Activated T-helper 1 cell treated with anti-CD3 and anti-CD28 coated beads, Interleukin-12 subunit alpha, Interleukin-12 subunit beta, Interleukin-2, Interleukin-4 antibody, amounts not matched to agents 30 ng/mL and 10 ng/mL and 1 ng/mL, durations not matched to agents 14 hours and 24 hours and 36 hours (primary cell): ENCODE measurements at places on chromosomes 4 and X. TPM values are rescaled to one million over a fixed set of nuclear protein-coding genes. Genes with fewer than 3 reads are reported as not detected.

GRCh38 chr4:187780070-187780469 lies 215.5 kb upstream of the ZFP42 start:
- DNase-seq = no peak
- no peaks in the 10 kb centered on the region for H3K36me3 ChIP-seq
- no peaks in the 10 kb centered on the region for H3K4me1 ChIP-seq
- H3K27ac ChIP-seq = no peak overlapping the region
- H3K4me3 ChIP-seq = no peak overlapping the region
- no peaks in the 10 kb centered on the region for H3K27me3 ChIP-seq

DNA sequence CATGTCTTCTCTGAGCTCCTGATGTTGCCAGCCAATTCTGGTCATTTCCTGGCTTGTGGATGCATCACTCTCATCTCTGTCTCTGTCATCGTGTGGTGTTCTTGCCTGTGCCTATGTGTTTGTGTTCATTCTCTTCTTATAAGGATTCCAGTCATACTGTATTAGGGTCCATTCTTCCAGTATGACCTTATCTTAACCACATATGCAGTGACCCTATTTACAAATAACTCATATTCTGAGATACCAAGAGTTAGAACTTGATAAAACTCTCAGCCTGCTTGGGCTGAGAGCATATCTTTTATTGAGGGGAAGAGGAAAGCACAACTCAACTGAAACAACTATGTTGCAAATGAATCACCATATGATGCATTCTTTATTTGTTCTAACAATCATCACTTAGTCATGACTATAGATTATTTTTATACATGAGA lies 189.0 kb upstream of the ANXA10 start:
- no peaks in the 10 kb centered on the region for H3K4me1 ChIP-seq
- DNase-seq = no peak
- no peak overlapping the region for H3K27ac ChIP-seq
- no peaks in the 10 kb centered on the region for H3K27me3 ChIP-seq
- H3K36me3 ChIP-seq = no peaks in the 10 kb centered on the region

GRCh38 chr4:21947791-21948346 lies 703 bp downstream of the KCNIP4 start:
- H3K36me3 ChIP-seq = no peaks in the 10 kb centered on the region
- no peak overlapping the region for H3K27ac ChIP-seq
- no peaks in the 10 kb centered on the region for H3K4me1 ChIP-seq
- no peak overlapping the region for H3K4me3 ChIP-seq
- peaks cover 18% of the 10 kb centered on the region for H3K27me3 ChIP-seq

DNA sequence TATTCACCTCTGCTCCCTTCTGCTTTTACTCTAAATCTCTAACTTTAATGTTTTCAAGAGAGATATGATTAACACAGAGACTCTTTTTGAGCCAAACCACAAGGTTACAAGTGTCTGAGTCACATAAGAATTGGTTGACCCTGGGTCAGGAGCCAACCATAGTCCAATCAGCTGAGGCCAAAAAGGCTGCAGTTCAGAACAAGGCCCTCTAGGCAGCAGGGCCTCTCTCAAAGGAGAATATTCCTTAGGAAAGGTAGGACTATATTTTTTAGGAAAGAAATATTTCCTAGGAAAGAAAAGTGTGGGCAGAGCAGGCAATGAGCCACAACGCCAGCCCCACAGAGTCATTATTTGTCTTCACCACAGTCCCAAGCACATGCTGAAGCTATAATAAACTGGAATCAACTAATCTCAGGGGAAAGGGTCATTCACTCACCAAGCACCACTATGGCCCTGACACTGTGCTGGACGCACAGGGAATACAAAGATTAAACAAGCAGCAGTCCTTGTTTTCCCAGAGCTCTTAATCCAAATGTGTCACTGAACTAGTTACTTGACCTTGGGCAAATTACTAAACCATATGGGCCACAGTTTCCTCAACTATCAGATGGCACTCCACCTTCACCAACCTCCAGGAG lies 2.2 kb downstream of the ATP8A1 start:
- peaks cover 45% of the 10 kb centered on the region for H3K4me1 ChIP-seq
- peak overlapping the region; percentile 94 for H3K4me3 ChIP-seq
- no peaks in the 10 kb centered on the region for H3K27me3 ChIP-seq
- DNase-seq = no peak
- H3K27ac ChIP-seq = peak overlapping the region; percentile 92

- DNase-seq = no peak
- no peak overlapping the region for H3K4me3 ChIP-seq
- no peak overlapping the region for H3K27ac ChIP-seq
- no peaks in the 10 kb centered on the region for H3K4me1 ChIP-seq
- H3K27me3 ChIP-seq = no peaks in the 10 kb centered on the region
- H3K36me3 ChIP-seq = no peaks in the 10 kb centered on the region
Measured at GRCh38 chr4:148962539-148963290, 520.5 kb upstream of the NR3C2 start.

DNA sequence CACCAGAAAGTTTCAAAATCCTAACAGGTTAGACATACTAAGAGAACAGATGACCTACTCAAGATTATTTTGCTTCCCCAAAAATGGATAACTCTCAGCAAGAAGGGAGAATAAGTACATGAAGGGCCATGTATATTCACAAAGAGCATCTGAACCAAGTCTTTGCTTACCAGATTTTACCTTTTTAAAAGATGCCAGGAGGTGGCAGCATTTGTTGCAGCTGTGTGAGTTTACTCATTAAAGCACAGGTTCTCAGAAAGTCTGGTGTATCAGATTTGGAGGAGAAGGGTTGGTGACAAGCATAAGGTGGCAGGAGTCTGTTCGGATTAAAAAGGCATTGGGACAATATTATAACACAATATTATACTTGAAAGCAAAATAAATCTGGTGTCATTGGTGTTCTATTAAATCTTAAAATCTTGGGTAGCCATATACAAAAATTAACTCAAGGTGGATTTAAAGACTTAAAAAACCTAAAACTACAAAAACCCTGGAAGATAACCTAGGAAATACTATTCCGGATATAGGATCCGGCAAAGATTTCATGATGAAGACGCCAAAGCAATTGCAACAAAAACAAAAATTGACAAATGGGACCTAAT lies 51.3 kb upstream of the NFKB1 start:
- peaks cover under 1% of the 10 kb centered on the region for H3K27me3 ChIP-seq
- no peaks in the 10 kb centered on the region for H3K36me3 ChIP-seq

GRCh38 chr4:139279760-139280620 lies at the start of gene MGARP:
TSS of gene MGARP (minus strand) at chr4:139280225. CDS start at chr4:139280158, 67 bp downstream.
- peaks cover 7% of the 10 kb centered on the region for H3K36me3 ChIP-seq
- peak within 1 kb of the TSS; percentile 65 for H3K4me3 ChIP-seq
- peaks cover 73% of the 10 kb centered on the region for H3K27me3 ChIP-seq
- peaks cover 13% of the 10 kb centered on the region for H3K4me1 ChIP-seq

- H3K27ac ChIP-seq = peak overlapping the region; percentile 93
- peaks cover 26% of the 10 kb centered on the region for H3K4me1 ChIP-seq
- peaks cover 11% of the 10 kb centered on the region for H3K27me3 ChIP-seq
- H3K36me3 ChIP-seq = no peaks in the 10 kb centered on the region
Measured at GRCh38 chrX:70434352-70434866, 10.2 kb upstream of the DLG3 start.

GRCh38 chr4:16785793-16786527 lies 112.5 kb downstream of the LDB2 start:
- DNase-seq = no peak
- H3K4me1 ChIP-seq = no peaks in the 10 kb centered on the region
- H3K27me3 ChIP-seq = peaks cover 2% of the 10 kb centered on the region
- no peak overlapping the region for H3K27ac ChIP-seq
- H3K4me3 ChIP-seq = no peak overlapping the region

GRCh38 chrX:86021652-86022289 lies 25.6 kb downstream of the CHM start:
- H3K4me3 ChIP-seq = no peak overlapping the region
- peaks cover 8% of the 10 kb centered on the region for H3K36me3 ChIP-seq
- no peaks in the 10 kb centered on the region for H3K27me3 ChIP-seq
- no peak overlapping the region for H3K27ac ChIP-seq
- no peak for DNase-seq

GRCh38 chrX:69615779-69616456 lies at the start of gene EDA:
TSS of gene EDA (plus strand) at chrX:69616113.
- H3K27me3 ChIP-seq = peaks cover 14% of the 10 kb centered on the region
- no peak within 1 kb of the TSS for H3K27ac ChIP-seq
- peaks cover 17% of the 10 kb centered on the region for H3K4me1 ChIP-seq
- H3K4me3 ChIP-seq = peak within 1 kb of the TSS; percentile 77

GRCh38 chrX:72340041-72340440 lies 34.3 kb upstream of the CITED1 start:
- H3K4me3 ChIP-seq = no peak overlapping the region
- H3K4me1 ChIP-seq = no peaks in the 10 kb centered on the region
- DNase-seq = no peak
- H3K36me3 ChIP-seq = peaks cover 2% of the 10 kb centered on the region
- no peaks in the 10 kb centered on the region for H3K27me3 ChIP-seq

GRCh38 chr4:85637778-85638177 lies 162.8 kb downstream of the ARHGAP24 start:
- no peaks in the 10 kb centered on the region for H3K4me1 ChIP-seq
- no peak for DNase-seq
- no peak overlapping the region for H3K27ac ChIP-seq
- no peaks in the 10 kb centered on the region for H3K27me3 ChIP-seq
- no peak overlapping the region for H3K4me3 ChIP-seq
- H3K36me3 ChIP-seq = no peaks in the 10 kb centered on the region

DNA sequence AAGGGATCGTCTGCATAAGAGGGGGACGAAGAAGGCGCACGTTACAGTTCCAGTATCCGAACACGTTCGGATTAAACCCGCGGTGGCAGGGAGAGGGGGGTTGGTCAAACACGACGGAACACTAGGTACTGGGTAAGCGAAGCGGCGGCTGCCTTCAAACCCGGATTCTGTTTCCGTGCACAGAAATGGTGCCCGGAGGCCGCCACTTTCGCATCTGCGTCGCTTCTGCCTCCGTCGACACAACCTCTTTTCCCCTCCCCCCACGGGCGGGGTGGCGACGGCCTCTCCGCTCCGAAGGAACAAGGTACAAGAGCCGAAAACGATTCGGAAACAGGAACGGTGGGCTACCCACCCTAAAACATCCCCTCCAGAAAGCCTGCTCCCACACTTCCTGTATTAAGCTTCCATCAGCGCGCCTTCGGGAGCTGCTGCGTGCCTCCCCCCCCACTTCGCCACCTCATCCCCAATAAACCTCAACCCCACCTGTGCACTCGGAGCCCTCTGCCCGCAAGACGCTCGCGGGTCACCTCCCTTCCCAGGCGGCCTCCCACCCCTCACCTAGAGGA lies 667 bp downstream of the G3BP2 start:
- H3K4me1 ChIP-seq = peaks cover 48% of the 10 kb centered on the region
- peak overlapping the region; percentile 98 for H3K27ac ChIP-seq
- H3K36me3 ChIP-seq = peaks cover 7% of the 10 kb centered on the region
- no peaks in the 10 kb centered on the region for H3K27me3 ChIP-seq
- H3K4me3 ChIP-seq = peak overlapping the region; percentile 96

DNA sequence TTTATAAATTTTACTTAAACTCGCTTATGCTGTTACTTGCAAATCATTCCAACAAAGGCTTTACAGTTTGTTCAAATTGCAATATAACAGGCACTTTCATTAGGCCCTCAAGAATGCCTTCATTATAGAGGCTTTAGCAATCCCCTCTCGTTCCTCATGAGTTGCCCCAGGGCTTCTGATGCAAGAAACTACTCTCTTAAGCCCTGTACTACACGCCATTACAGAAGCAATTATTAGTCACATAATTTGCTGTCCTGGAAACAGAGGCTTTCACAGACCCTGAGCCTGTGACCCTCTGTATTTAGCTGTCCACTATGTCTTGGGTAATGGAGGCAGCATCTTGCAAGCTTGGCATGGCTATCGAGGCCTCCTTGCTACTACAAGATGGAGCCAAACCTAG lies 965.9 kb upstream of the DIAPH2 start:
- H3K27ac ChIP-seq = no peak overlapping the region
- H3K36me3 ChIP-seq = no peaks in the 10 kb centered on the region
- no peaks in the 10 kb centered on the region for H3K4me1 ChIP-seq
- no peak overlapping the region for H3K4me3 ChIP-seq
- H3K27me3 ChIP-seq = no peaks in the 10 kb centered on the region

- no peak overlapping the region for H3K27ac ChIP-seq
- H3K4me1 ChIP-seq = no peaks in the 10 kb centered on the region
- peaks cover 15% of the 10 kb centered on the region for H3K27me3 ChIP-seq
Measured at GRCh38 chr4:37461801-37462200, 217.3 kb downstream of the NWD2 start.

- no peak overlapping the region for H3K27ac ChIP-seq
- peaks cover 7% of the 10 kb centered on the region for H3K36me3 ChIP-seq
- no peak for DNase-seq
- H3K4me3 ChIP-seq = no peak overlapping the region
- peaks cover 2% of the 10 kb centered on the region for H3K27me3 ChIP-seq
Measured at GRCh38 chr4:6087669-6088341, 69.6 kb upstream of the C4orf50 start.

DNA sequence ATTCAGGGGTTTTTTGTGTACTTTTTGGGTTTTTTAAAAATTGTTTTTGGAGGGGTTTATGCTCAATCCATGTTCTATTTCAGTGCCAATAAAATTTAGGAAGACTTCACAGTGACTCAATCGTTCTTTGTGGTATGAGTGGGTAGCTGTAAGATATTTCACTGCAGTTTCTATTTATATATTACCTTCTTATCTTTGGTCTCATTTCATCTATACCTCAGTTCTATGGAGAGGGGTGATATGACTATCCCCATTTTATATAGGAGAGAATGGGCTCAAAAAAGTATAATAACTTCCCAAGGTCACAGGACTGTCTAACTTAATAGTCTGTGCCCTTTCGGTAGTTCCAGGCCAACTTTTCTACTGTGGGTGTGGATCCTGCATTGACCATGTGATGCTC lies 74.4 kb downstream of the MSN start:
- peaks cover 42% of the 10 kb centered on the region for H3K4me1 ChIP-seq
- H3K36me3 ChIP-seq = peaks cover 64% of the 10 kb centered on the region
- DNase-seq = no peak
- peak overlapping the region; percentile 84 for H3K27ac ChIP-seq
- peak overlapping the region; percentile 45 for H3K4me3 ChIP-seq
- H3K27me3 ChIP-seq = no peaks in the 10 kb centered on the region

CD38 gene
- 148 and 152 TPM in 2 replicates for total RNA-seq

CT45A5 gene
- not detected in 2 replicates for total RNA-seq

ETFDH gene
- 19.9 and 21.5 TPM in 2 replicates for total RNA-seq

SLC49A3 gene
- total RNA-seq = 0.81 and 0.88 TPM in 2 replicates

IL2RG gene
- 375 and 397 TPM in 2 replicates for total RNA-seq

FGF2 gene
- total RNA-seq = 17.8 and 19.9 TPM in 2 replicates

FGFBP2 gene
- 4.8 and 7.7 TPM in 2 replicates for total RNA-seq

TEX13D gene
- total RNA-seq = 0.05 TPM in 1 of 2 replicates, not detected in the other

SPIN2A gene
- 0.54 and 1.0 TPM in 2 replicates for total RNA-seq

CCDC160 gene
- not detected in 2 replicates for total RNA-seq
